NCI-H460 (cell line): ENCODE measurements at places on chromosomes 6 and 20.

- peak; percentile 8 for DNase-seq
These were observed 365.8 kb upstream of the MARCKS start for GRCh38 chr6:113491376-113491775.

DNA sequence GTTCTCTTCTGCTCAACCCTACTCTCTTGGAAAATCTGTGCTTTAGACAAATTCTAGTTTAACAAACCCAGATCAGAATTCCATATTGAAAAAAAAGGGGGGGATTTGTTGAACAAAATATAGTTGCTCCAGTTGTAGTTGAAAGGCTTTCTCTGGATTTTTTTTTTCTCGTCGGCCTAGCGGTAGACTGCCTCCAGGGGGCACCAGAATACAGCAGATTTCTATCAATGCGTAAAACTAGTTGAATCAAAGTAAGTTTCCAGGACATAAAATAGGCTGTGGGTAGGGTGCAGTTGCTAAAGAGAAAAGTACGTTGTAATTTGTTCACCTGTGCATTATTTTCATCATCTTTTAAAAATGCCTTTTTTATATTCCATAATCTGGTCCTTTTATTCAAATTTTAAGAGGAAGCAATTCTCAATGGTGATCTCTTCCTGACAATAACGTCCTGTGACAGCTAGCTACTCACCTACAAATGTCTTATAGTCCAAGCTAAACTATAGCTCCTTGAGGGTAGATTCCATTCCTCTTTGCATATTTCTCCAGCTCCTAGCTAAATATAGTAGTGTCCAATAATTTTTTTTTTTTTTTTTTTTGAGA is 105.4 kb downstream of the PERP start:
- peak; percentile 46 for DNase-seq

- no peak for DNase-seq
These were observed 220.6 kb upstream of the BTBD3 start for GRCh38 chr20:11697055-11697454.

DNA sequence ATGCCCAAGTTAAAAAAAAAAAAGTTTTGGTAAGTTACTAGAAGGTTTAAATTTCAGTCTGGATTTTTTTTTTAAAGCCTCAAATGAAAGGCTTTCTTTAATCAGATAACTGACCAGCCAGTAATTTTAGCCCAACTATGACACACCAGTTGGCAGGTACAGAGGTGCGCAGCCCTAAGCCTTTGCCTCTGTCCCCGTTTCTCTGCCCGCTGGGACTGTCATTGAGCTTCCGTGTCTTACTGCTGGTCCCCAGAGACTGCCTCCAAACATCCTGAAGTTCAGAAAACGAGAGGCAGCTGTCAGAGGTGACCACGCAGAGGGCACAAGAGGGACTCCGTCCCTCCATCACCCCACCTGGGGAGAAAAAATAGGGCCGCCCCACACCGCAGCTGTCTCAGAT is 118.2 kb downstream of the RPS12 start:
- no peak for DNase-seq

DNA sequence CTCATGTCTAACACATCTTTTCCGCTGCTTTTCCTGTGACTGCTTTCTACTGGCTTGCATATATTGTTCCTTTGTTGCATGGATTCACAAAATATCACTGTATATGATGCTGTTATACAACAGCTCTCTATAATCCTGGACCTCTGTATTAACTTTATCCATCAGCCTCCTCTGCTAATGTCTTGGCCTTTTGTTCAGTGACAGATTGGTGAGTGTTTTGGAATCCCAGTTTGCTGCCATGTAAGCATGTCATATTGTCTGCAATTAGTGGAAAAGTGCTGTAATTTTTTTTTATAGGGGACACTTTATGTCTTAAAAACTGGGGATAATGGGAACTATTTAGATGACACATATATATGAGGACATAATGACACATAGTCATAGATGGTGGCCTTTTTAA is 3.0 kb downstream of the RIMS1 start:
- DNase-seq: no peak

DNA sequence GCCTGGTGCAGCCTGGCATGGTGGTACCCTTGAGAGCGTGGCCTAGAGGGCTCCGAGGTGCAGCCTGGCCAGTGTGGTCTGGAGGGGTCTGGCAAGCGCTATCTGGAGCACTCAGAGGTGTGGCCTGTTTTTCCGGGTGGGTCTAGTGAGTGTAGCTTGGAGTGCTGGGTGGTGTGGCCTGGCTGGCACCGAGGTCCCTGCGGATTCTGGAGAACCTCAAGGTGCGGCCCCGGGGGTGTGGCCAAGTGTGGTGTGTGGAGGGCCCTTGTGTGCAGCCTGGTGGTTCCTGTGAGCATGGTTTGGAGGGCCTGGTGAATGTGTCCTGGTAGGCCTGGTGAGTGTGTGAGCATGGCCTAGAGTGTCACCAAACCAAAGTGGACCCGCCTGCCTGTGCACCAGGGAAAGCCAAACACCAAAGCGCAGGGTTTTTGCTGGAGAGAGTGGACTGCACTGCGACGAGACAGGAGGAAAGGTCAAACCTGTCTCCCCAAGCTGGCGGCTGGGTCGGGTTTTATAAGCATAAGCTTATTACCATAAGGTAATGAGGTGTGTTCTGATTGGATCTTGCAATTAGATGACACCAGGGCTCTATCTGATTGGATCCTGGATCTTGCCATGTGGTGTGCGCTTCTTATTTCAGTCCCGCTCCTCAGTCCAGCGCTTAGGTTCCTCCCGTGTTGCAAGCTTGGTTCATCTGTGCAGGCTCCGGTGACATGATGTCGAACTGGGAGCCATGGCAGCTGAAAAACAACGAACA is 35.7 kb downstream of the IGF2R start:
- DNase-seq: no peak

DNA sequence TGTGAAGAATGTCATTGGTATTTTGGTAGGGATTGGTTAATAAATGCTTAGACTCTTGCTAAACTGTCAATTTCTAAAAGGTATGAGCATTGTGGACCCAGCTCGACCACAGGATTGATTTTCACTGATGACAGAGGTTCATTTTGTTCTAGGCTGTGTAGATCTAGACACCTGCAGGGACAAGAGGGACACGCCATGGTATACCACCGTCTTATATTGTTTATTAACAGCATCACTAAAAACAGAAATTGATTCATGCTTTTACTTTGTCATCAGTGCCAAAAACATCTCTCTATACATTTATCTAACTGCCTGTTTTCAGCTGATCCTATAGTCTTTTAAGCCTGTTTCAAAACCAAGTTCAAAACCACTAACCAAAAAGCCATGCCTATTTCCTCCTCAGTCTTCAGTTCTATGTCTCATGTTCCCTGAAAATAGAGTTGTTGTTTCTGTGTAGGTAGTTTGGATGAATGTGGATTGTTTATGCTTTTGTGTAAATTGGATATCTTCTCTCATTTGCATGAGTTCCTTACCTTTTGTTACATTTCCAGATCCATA is 109.8 kb downstream of the JAG1 start:
- DNase-seq: no peak

DNA sequence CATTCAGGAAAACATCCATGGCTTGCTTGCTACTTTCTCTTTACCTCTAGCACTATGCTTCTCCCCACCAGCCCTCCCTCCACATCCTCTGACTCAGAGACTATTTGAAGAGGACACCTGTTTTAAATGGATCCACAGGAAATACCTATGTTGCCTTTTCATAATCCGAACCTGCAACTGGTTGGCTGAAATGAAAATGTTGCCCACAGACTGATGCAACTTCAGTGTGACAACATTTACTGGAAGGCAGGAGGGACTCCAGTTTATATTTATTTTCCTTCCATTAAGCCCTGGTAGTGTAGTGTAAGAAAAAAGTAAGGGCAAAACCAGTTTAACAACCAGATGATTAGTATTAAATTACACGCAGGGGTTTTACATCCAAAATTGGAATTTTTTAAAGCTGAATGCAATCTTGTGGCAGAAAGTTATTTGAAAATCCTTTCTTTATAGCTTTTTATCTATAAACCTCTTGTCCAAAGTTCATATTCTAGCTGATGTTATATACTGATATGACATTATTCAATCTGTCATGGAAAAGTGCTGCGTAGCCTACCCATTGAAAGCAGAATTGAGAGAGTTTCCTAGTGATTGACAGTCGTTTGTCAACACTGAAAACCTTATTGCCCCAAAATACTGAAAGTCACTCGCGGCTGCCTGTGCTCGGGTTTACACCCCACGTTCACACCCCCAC is 881 bp upstream of the AIG1 start:
- no peak for DNase-seq
